NCI-H2107 (cell line): ENCODE measurements at places on chromosomes 3 and 15.

- no peak for DNase-seq
Observed at GRCh38 chr15:66780172-66780972, 78.3 kb downstream of the SMAD6 start.

- DNase-seq, result no peak
Observed at GRCh38 chr3:113832477-113833164, 6.0 kb upstream of the GRAMD1C start.

GRCh38 chr3:37492468-37492867, 318.1 kb upstream of the LRRFIP2 start:
- no peak for DNase-seq

DNA sequence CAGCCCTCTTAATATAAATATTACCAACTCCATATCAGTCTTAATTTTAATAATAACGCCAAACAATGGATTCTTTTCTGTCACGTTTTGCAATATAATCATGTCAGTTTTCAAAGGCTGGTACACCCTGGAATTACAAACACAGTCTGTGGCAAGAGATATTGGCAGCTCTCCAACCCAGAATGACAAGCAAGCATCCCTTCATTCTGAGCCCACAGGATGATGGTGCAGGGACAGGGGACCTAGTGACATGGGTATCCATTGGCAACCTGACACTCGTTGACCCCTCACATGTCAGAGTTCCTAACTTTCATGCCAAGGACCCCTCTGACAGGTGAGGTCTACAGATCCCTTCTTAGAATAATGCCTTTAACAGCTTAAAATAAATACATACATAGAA, 154.5 kb upstream of the TSC22D2 start:
- DNase-seq, result peak; percentile 24

DNA sequence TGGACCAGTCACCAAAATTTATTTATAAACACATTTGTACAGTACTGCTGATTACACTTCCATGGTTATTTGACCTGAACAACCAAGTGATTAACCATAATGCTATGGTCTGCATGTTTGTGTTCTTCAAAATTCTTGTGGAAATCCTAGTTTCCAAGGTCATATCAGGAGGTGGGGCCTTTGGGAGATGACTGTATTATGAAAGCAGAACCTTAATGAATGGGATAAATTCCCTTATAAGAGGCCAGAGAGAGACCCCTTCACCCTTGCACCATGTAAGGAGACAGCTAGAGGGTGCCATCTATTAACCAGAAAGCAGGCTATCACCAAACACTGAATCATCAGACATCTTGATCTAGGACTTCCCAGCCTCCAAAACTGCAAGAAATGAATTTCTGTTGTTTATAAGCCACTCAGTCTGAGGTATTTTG, 1.9 kb downstream of the SCAPER start:
- DNase-seq, result no peak

DNA sequence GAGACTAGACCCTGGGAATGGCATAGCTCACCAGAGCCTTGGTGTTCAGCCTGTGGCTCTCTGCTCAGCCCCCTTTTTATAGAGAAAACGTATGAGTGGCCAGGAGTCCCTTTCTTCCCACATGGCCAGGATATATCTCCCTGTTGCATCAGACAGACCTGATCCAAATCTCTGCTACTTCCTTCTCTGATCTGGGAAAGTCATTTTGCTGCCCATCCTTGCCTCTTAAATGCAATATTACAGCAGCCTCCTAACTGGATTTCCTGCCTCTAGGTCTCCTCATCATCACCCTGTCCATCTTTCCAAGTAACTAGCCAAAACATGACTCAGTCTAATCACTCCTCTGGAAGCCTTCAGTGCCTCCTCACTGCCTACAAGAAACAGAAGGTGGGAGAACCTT, 42.9 kb downstream of the CTDSPL start:
- no peak for DNase-seq

GRCh38 chr3:14633819-14634424, 17.6 kb upstream of the CCDC174 start:
- DNase-seq, result no peak

- DNase-seq, result no peak
Observed at GRCh38 chr15:27133249-27133648, 162.3 kb downstream of the GABRG3 start.

- DNase-seq, result no peak
Observed at GRCh38 chr3:188099907-188100306, 54.0 kb upstream of the LPP start.

- DNase-seq, result no peak
Observed at GRCh38 chr3:59545374-59545773, 495.5 kb upstream of the CFAP20DC start.

- DNase-seq, result no peak
Observed at GRCh38 chr15:28992336-28992864, 106.6 kb downstream of the APBA2 start.

- DNase-seq, result no peak
Observed at GRCh38 chr3:124700880-124701684, 29.2 kb upstream of the UMPS start.

GRCh38 chr15:62079594-62079993, 12.8 kb downstream of the C2CD4A start:
- no peak for DNase-seq

DNA sequence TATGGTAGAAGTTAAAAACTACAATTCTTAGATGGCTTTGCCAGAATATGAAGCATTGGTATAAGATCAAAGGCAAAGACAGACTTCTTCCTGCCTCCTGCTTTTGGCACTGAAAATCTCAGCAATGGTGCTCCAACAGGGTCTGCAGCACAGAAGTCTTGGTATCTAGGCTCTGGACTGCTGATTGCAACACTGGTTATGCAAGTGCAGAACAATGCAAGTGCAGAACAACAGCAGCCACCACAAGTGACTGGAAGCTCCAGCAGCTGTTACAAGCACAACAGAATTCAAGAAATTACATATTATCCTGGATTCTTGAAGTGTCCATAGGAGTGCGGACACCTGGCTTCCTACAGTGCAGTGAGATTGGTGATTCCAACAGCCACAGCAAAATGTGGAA, 33.7 kb downstream of the ZBTB20 start:
- DNase-seq, result no peak

GRCh38 chr3:106333911-106334618, 465.3 kb upstream of the CBLB start:
- no peak for DNase-seq

DNA sequence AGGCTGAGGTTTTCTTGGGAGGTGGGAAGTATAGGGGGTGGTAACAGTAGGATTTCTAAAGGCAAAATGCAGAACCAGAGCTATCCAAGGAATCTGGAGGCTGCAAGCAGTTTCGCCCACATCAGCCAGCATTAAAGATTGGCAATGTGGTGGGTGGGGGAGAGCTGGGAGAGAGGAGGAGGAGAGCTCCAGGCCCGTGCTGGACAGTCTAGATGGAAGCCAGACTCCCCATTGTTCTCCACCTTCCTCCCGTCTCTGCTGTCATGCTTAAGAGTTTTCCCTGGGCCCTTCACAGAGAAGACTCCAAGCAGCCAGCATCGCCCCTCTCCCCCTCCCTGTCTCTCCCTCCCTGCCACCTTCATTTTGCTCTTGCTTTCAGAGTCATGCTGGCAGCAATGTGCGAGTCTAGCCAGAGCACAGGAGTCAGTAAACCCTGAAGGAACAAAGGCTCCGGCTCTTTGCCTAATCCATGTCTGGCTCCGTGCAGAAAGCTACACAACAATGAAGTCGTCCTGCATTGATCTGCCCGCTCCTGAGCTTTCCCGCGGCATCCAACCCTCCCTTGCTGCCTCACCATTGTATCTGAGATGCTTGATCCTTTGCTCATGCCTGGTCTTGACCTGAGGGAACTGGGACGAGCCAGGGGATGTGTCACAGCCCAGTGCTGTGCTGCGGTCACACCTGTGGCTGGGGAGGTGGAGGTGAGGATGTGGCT, 282.9 kb downstream of the NTRK3 start:
- DNase-seq, result no peak
